Transverse colon (tissue), 4 donors: ENCODE measurements at places on chromosomes 11 and 22.

DNA sequence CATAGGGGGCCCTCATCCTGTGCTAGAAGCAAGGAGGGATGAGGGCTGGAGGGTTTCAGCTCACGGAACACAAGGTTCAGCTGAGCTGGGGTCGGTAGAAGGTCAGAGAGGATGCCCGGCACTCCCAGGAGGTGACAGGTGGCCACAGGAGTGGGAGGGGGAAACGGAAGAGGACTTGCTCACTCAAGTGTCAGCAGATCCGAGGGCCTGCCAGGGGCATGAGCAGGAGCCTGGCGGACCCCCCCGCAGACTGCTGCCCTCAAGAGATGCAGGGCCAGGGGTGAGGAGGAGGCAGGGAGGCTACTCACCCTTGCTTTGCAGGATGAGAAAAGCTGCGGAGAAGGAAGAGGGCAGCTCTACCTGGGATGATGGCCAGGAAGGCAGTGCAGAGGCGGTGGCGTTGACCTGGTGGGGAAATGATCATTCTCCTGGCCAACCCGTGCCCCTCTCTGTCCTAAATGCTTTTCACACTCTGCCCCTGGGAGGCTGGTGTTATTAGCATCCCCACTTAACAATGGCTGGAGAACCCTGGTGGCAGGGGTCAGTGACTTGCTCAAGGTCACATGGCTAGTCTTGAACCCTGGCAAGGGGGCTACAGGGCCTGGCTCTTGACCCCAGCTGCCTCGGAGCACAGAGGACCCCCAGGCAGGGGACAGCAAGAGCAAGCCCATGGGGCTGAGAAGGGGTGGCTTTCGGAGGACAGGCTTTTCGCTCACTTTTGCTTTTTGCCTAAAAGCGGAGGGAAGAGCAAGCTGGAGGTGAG is 30.1 kb upstream of the CSNK1E start:
- DNase-seq, result no peak

- DNase-seq, result no peak
Observed at GRCh38 chr11:103215812-103216211, 106.6 kb downstream of the DYNC2H1 start.

- no peak for DNase-seq
Observed at GRCh38 chr11:75508051-75508561, 17.6 kb downstream of the GDPD5 start.

DNA sequence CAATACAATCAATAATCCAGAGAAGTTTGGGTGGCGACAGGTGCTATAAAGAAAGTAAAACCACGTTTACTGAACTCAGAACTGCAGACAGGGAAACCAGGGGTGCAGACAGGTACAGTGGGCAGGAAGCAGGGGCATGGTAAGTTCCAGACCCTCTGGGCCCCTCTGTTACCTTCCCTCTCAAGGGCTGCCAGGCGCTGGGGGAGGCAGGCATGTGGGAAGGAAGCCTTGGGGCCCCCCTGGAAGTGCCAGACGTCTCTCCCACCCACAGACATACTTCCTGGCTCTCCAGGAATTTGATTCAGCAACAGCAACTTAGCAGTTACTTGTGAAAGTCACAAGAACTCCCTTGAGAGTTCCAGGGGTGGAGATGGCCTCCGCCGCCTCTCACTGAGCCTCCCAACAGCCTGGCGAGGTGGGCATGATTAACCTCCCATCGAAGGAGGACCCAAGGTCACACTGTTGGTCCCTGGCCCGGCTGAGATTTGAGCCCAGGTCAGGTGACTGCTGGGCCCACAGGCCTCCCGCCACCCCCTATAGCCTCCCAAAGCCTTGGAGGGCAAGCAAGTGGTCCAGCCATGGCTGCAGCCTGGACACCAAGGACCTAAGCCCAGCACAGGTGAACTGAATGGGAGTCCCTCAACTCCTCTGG is 14.1 kb upstream of the TSKU start:
- no peak for DNase-seq

DNA sequence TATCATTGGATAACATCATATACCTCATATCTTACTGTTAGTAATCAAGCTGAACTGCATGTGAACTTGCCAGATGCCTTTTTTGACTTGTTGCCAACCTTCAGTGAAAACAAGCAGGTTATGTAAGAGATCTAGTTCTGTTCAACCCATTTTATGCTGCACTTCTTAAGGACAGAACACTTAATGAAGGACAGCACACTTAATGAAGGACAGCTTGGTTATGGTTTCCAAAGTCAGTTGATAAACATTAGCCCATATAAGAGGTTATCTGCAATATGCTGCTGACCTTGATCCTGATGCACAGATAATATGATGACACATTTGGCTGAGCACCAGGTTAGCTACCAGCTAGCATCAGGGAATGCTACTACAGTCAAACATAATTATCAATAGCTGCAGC is 358.7 kb upstream of the PDGFD start:
- DNase-seq, result no peak

- no peak for DNase-seq
Observed at GRCh38 chr11:26729284-26729683, 7.4 kb upstream of the SLC5A12 start.

DNA sequence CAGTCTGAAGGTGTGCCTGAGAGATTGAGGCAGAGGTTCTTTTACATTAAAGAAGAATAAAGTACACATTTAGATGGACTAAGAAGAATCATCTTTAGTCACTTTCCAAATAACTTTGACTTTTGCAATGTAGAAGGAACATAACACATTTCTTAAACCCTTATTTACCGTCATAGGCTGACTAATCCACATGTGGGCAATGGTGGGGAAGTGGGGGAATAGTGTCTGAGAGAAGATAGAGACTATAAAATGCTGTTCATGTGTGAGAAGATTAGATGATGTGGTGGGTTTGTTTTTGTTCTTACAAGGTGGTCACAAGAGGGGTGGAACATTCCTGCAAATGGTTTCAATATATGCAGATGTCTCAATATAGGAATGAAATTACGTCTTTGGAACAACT is 1.8 kb downstream of the MS4A4A start:
- DNase-seq, result no peak

DNA sequence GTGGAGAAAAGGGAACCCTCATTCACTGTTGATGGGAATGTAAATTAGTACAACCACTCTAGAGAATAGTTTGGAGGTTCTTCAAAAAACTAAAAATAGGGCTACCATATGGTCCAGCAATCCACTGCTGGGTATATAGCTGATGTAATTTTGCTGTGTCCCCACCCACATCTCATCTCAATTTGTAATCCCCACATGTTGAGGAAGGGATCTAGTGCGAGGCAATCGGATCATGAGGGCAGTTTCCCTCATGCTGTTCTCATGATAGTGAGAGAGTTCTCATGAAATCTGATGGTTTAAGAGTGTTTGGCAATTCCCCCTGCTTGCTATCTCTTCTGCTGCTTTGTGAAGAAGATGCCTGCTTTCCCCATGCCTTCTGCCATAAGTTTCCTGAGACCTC is 17.1 kb upstream of the OR52M1 start:
- DNase-seq, result no peak

DNA sequence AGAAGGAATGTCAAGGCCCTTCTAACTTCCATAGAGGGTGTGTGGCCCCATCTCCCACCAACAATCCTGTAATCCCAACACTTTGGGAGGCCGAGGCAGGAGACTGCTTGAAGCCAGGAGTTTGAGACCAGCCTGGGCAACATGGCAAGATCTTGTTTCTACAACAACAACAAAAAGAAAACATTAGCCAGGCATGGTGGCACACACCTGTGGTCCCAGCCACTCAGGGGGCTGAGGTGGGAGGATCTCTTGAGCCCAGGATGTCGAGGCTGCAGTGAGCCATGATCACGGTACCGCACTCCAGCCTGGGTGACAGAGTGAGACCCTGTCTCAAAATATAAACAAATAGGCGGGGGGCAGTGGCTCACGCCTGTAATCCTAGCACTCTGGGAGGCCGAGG is 16.9 kb downstream of the TSPAN32 start:
- DNase-seq, result no peak

GRCh38 chr11:35514481-35514880 is 10.9 kb downstream of the PAMR1 start:
- no peak for DNase-seq

DNA sequence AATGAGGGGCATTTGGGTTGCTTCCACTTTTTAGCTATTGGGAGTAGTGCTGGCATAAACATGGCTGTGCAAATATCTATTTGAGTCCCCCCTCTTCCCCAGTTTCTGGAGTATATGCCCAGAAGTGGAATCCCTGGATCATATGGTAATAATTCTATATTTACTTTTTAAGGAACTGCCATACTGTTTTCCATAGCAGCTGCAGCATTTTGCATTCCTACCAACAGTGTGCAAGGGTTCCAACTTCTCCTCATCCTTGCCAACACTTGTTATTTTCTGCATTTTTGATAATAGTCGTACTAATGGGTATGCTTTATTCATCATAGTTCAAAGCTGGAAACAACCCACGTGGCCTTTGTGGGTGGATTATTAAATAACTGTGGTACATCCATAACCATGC is 883.5 kb downstream of the TBC1D22A start:
- no peak for DNase-seq

DNA sequence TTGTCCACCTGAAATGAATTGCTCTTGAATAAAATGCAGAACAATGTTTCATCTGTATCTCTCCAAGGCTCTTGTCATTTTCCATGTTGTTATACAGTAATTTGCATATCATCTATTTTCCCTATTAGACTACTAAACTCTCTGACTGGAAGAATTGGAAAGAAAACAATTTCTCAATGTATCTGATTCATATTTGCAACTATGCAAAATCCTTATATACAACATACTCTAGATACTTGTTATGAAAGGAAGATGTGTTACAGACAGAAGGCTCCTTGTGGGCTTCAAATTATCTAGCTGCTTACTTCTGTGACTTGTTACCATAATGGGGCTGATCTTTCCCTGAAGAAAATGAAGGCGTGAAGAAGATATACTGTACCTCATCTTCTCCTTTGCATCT is 9.6 kb upstream of the SERGEF start:
- DNase-seq, result no peak

DNA sequence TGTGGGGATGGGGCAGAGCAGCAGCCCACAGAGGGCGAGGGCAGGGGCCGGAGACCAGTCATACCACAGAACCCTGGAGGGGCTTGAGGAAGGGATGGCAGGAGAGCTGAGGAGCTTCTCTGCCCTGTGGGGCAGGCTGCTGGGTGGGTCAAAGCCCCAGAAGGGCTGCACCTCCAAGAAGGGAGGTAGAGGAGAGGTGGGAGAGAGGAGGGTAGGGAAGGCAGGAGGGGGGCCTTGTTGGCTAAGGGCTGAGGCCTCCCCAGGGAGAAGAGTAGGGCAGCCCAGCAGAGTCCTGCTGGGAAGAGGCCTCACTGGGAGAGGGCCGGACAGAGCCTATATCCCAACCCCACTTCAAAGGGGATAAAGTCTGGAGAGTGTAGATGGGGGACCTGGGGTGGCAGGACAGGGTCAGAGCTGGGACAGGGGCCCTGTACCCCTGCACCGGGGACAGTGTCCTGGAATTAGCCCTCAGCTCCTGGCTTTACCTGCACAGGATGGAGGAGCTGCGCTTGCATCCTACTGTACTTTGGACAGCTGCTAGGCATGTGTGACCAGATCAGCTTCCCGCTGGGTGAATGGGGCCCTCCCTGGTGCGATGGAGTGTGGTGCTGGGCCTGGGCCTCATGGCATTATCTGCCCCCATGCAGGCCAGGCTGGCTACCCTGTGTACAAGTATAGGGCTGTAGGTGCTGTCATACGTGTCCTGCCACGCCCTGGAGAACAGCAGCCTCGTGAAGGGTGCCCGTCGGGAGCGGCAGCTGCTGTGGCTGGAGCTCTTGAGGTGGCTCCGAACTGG is 7.3 kb downstream of the DGCR6L start:
- peak; percentile 4 for DNase-seq

DNA sequence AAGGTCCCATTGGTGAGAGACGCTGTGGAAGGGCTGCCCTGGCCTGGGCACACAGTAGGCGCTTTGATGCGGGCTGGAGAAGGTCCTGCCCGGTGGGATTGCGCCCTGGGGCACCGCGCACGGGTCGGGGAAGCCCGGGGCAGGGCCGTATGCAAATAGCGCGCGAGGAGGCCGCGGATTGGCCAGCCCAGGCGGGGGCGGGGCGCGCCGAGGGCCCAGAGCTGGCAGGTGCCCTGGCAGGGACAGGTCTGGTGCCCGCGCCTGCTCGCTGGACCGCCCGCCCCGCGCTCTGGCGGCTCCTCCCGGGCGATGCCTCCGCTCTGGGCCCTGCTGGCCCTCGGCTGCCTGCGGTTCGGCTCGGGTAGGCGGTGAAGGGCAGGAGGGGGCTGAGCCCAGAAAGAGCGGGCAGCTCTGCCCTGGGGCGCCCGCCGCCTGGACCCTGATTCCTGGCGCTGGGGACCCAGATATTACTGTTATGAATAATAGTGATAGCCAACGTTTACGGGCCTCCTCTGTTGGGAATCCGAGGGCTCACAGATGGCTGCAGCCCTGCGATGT is at the start of gene UPK3A:
UPK3A (plus strand) TSS at position 245 of the 558 bp plus-strand sequence; CDS start at position 310, 65 bp downstream.
- peak; percentile 88 for DNase-seq

GRCh38 chr11:101264306-101264705 is 134.7 kb upstream of the PGR start:
- no peak for DNase-seq

DNA sequence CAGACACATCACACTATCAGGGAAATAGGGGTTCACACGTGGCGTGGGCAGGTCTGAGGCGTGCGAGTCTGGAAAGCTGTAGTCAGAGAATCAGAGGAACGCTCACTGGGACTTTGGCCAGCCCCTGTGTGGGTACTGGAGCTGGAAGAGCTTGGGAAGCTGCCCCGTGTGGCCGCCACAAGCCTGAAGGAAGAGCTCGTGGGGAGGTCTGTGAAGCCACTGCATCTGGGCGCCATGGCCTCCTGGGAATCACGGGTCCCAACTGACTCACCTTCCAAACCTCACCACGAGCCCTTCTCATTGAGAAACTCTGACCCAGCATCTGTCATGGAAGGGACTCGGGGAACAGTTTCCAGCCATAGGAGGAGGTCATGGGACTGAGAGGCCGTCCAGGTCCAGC is 5.9 kb upstream of the MRGPRF start:
- DNase-seq, result no peak

DNA sequence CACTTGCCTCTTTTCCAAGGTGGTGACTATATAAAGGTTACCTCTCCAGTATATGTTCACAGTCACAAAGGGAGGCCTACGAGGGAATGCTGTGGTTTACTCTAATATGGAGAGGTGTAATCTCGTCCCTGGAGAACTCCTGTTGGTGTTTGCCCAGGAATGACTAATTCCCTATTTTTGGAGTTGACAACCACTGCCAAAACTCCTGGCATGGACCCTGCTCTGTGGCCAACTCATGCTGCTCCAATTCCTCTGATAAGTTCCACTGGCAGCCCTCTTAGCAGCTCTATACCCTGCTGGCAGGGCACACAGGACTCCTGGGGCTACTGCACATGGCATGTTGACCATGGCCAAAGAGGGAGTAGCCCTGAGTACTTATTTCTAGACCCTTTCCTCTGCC is 418.7 kb upstream of the ANO5 start:
- DNase-seq, result no peak

GRCh38 chr11:86103808-86104207 is 34.9 kb upstream of the PICALM start:
- DNase-seq, result no peak
